ENCODE measurements at places on chromosomes 1 and 21. TPM values are rescaled to one million over a fixed set of nuclear protein-coding genes. Genes with fewer than 3 reads are reported as not detected.

The LCE1C gene
- total RNA-seq: not detected

The KCNJ6 gene
- total RNA-seq: 3.6 TPM

The C1orf226 gene
- total RNA-seq: 0.91 TPM

The UBE2U gene
- not detected for total RNA-seq

The CEP350 gene
- 9.2 TPM for total RNA-seq

The OR2L2 gene
- total RNA-seq: not detected

The GNB1 gene
- total RNA-seq: 213 TPM

The TIE1 gene
- total RNA-seq: not detected

The GIPC2 gene
- total RNA-seq: not detected

The C1orf21 gene
- total RNA-seq: 5.7 TPM

The SYNJ1 gene
- 4.2 TPM for total RNA-seq

The BCAN gene
- total RNA-seq: not detected

The APCS gene
- total RNA-seq: not detected

The RSPH1 gene
- 1.1 TPM for total RNA-seq

The SRSF10 gene
- total RNA-seq: 87.2 TPM

The CFHR3 gene
- total RNA-seq: 0.32 TPM

The VTCN1 gene
- not detected for total RNA-seq

The KPRP gene
- not detected for total RNA-seq

The TMPRSS2 gene
- total RNA-seq: 0.07 TPM

The FMO2 gene
- total RNA-seq: not detected

The HSD3B1 gene
- not detected for total RNA-seq

The TRIM63 gene
- total RNA-seq: 0.54 TPM

The AIRE gene
- not detected for total RNA-seq

The C1orf167 gene
- total RNA-seq: not detected

The PGLYRP4 gene
- not detected for total RNA-seq

The NBPF1 gene
- 26.9 TPM for total RNA-seq

The BTBD8 gene
- total RNA-seq: 1.1 TPM

The F5 gene
- 0.09 TPM for total RNA-seq

The S100A16 gene
- 478 TPM for total RNA-seq

The WNT3A gene
- 0.08 TPM for total RNA-seq

The SLC35A3 gene
- total RNA-seq: 8.7 TPM

The PRRC2C gene
- 68.0 TPM for total RNA-seq

The CHIT1 gene
- total RNA-seq: not detected

The TSPAN1 gene
- total RNA-seq: 3.6 TPM

The CHI3L1 gene
- not detected for total RNA-seq

The OLIG2 gene
- not detected for total RNA-seq

The CDA gene
- total RNA-seq: 35.1 TPM

The ADGRB2 gene
- total RNA-seq: 5.9 TPM

The FAM72C gene
- total RNA-seq: 6.9 TPM

The CACNA1S gene
- not detected for total RNA-seq

The OR6K3 gene
- not detected for total RNA-seq

The NUAK2 gene
- total RNA-seq: 29.0 TPM

The RNU1-4 gene
- total RNA-seq: not detected

The AJAP1 gene
- total RNA-seq: not detected

The LHX4 gene
- total RNA-seq: 0.32 TPM

The LIPI gene
- total RNA-seq: not detected

The SPRR2A gene
- total RNA-seq: not detected

The TRIM46 gene
- 1.8 TPM for total RNA-seq

The IL10 gene
- not detected for total RNA-seq

The MRPS15 gene
- total RNA-seq: 80.9 TPM

The VWA5B1 gene
- total RNA-seq: not detected

The FNDC5 gene
- total RNA-seq: 0.23 TPM

The ACTA1 gene
- 0.46 TPM for total RNA-seq

The GJA9 gene
- total RNA-seq: not detected

The SYPL2 gene
- total RNA-seq: 0.13 TPM
